Daoy (cell line): ENCODE measurements at places on chromosomes 6 and 20.
A peak's percentile ranks its signal among the peaks of the same experiment; 100 is the strongest.

GRCh38 chr6:164166996-164167395 lies 752.5 kb downstream of the QKI start:
- no peak for DNase-seq

- DNase-seq: peak; percentile 8
Observed at GRCh38 chr6:154140743-154141142, 101.7 kb downstream of the OPRM1 start.

- no peak for DNase-seq
Observed at GRCh38 chr6:25418454-25419052, 139.4 kb downstream of the CARMIL1 start.

- no peak for DNase-seq
Observed at GRCh38 chr6:30895343-30895742, 11.0 kb downstream of the DDR1 start.

DNA sequence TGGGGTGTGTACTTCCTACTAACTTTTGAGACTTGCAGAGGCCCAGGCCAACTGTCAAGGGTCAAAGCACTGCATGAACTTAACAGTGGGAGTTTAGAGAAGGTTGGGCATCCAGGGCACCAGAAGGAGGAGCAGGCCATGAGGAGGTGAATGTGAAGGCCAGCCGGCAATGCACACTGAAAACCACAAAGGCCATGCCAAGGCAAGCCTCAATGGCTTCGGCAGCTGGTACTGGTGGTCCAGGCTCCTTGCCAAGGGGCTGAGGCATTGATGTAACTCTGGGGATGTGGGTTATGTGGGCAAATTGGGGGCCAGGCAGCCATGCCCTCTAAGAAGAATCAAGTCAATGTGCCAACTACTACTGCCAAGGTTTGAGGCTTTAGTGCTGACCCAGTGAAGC lies 222.4 kb downstream of the UNC5CL start:
- no peak for DNase-seq

DNA sequence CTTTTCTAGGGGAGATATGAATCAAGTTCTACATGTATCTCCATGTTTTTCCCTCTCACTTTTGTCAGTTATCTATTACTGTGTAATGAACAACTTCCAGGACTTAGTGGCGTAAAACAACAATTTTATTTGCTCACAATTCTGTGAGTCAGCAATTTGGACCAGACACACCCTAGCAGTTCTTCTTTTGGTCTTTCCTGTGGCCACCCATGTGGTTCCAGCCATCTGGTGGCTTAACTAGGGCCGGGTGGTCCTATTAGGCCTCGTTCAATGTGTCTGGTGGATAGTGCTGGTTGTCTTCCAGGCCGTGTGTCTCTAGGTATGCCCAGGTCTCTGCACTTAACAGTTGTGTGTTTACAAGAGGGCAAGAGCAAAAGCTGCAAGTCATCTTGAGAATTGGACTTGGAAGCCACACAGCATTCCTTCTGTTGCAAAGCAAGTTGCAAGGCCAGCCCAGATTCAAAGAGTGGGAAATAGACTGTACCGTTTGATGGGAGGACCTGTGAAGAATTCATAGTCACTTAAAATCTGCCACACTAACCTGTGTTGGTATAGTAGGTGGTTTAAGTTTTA lies 20.8 kb upstream of the SLC35D3 start:
- no peak for DNase-seq

- no peak for DNase-seq
Observed at GRCh38 chr20:62665826-62666735, 23.8 kb downstream of the SLCO4A1 start.

GRCh38 chr20:11976966-11977365 lies 59.3 kb downstream of the BTBD3 start:
- DNase-seq: no peak
